ENCODE measurements at places on chromosomes 3 and 15.

DNA sequence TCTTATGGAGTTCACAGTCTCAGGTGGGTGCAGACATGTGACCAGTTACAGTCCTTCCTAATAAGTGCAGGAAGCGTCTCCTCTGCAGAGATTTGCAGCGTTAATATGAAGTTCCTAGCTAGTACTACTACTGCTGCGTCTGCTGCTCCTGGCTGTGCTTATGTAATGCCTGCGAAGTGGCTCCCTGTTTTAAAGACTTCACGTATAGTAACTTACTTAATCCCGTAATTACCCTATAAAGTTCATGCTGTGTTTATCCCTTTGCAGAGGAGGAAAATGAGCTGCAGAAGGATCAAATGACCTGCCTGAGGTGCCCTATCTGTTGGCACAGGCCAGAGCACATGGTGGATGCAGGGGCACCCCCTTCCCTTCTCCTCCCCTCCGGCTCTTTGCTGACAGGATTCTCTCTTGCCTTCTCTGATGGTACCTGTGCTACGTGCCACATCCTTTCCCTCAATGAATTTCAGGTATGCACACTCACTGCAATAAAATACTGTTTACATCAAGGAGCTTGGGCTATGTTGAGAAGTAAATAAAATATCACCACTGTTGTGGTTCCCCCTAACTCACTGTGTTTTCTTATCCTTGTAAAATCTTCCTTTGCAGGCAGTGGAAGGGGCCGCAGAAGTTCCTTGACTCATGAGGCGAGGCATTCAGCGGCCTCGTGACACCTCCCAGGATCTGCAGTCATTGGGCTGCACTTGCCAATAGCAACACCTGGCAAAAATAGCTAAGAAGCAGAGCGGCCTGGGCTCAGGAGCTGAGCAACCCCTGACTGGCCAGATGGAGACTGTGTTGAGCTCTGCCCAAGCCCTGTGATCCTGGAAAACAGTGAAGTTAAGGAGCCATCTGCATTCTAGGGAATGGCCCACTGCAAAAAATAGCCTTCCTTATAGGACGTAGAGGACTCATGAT is 188.9 kb upstream of the ATP10A start:
- peak; percentile 84 for DNase-seq

GRCh38 chr3:20405744-20406143 is 219.7 kb upstream of the SGO1 start:
- DNase-seq = no peak

GRCh38 chr3:189122110-189122509 is 49.7 kb upstream of the TPRG1 start:
- DNase-seq = no peak

- DNase-seq = no peak
These were observed 194.2 kb downstream of the UACA start for GRCh38 chr15:70569091-70569713.

DNA sequence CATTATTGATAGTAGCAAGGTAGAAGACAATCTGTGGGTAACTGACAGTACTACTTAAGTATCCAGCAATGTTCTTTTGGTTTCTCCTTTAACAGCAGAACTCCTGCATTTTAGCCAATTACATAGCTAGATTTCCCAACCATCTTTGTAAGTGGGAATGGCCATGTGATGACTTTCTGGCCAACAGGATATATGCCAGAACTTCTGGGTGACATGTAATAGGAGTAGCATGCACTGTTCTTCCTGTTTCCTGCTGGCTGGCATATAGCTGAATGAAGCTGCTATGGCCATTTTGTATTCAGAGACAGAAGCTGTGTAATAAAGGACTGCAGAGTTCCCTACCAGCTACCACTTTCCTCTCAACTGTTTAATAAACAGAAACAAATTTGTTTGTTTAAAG is 18.0 kb downstream of the SPICE1 start:
- DNase-seq = no peak

- peak; percentile 66 for DNase-seq
These were observed at the start of gene COL8A1 for GRCh38 chr3:99638167-99638948. Gene COL8A1 (plus strand): TSS chr3:99638594. CDS start chr3:99790683, 152,089 bp downstream.

DNA sequence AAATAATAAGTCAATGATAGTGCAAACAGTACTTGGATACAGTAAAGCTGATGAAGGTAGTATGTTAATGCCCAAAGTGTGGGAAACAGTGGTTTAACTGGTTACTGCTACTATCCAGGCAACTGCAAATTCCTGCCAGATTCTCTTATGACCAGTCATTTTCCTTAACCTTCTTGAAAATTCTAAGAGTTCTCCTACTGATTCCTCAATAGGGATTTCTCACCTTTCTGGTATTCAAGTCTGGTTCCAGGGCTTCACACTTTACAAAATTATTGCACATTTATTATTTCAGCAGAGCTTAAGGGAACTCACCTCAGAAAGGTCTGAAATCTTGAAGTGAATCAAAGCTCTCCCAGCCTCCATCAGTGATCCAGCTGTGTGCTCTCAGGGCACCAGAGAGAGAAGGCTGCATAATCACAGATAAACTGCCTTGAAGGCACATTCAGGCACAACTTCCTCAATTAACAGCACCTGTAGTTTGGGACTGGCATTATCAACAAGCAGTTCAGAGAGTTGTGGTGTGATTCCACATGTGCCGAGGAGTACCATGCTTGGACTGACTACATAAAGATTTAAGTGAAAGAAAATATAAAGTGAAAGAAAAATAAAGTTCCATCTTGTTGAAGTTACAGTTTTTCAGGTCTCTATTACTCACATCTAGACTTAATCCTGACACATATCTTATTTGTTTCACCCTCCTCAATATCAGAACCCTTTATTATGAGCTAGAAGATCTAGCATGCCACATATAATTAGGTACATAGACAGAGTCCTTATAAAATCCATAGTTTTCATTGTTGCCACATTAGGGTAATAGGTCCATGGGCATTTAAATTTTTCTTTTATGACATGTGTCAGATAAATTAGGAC is 59.5 kb upstream of the TIPARP start:
- DNase-seq = no peak

DNA sequence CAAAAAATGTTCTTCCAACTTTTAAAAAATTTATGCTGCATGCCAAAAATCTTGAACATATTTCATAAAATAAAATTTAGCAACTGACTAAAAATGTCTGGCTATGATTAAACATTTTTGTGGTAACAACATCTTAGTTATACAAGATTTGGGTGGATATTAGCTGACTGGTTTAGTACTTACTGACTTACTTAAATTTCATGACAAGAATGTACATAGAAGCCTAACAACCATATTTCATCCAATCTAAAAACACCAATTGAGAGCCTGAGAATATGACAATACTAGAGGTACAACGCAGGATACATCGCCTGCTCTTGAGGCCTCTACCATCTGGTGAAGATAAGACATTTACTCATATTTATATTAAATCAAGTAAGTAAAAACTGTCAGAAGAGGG is 34.6 kb downstream of the GNB4 start:
- peak; percentile 24 for DNase-seq

DNA sequence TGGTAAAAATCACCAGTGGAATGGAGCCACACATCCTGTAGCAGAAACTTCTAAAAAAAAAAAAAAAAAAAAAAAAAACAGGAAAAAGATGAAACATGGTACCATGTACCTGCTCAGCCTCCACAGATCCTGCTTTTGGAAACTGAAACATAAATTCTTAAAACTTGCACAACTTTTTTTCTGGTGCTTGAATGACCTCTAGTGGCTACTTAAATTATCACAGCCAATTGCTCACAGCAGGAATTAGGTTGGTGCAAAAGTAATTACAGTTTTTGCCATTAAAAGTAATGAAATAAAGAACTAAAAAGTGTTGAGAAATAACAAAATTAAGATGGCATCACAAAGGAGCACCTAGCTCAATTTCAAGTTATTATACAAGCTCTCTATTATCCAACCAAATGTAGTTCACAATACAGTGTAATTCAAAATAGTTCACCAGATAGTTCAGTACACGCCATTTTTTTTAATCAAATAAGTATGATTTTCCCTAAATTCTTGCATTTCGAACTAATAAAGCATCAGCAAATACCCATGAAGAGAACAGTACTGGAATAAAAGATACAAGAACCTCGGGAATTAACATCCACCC is 80.6 kb downstream of the ULK4 start:
- peak; percentile 46 for DNase-seq

GRCh38 chr15:93362821-93363220 is 273.8 kb upstream of the RGMA start:
- DNase-seq = no peak

DNA sequence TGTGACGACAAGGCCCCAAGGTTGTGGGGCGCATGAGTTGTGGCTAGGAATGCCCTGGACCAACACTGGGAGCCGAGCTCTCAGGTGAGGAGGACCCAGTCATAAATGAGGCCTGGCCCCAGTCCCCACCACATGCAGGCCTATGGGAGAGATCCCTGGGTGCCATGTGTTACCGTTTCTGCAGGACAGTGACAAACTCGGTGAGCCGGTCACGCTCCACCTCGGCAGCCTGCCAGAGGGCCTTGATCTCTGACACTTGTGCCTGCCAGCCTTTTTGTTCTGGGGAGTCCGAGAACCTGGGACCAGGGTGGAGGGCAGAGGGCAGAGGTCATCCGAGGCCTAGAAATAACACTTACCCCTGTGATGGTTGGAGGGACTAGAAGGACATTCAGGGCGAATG is 27.7 kb upstream of the HHATL start:
- no peak for DNase-seq

GRCh38 chr15:72554471-72555425 is 80.6 kb downstream of the ARIH1 start:
- DNase-seq = no peak

DNA sequence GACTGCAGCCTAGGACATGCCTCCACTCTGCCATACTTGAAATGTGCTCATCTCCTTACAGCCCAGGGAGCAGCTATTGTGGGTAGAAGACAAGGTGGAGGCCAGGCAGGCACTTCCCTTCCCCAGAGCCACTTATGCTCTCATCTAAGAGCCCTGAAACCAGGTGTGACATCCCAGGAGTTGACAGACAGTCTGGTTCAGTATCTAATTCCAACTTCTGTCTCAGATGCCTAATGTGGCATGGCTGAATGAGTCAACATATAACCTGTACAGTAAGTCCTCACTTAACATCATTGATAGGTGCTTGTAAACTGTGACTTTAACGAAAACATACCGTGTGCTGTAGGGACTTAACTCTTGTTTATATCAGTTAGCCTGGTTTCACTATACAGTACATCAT is 1.2 kb upstream of the CAPN3 start:
- no peak for DNase-seq

DNA sequence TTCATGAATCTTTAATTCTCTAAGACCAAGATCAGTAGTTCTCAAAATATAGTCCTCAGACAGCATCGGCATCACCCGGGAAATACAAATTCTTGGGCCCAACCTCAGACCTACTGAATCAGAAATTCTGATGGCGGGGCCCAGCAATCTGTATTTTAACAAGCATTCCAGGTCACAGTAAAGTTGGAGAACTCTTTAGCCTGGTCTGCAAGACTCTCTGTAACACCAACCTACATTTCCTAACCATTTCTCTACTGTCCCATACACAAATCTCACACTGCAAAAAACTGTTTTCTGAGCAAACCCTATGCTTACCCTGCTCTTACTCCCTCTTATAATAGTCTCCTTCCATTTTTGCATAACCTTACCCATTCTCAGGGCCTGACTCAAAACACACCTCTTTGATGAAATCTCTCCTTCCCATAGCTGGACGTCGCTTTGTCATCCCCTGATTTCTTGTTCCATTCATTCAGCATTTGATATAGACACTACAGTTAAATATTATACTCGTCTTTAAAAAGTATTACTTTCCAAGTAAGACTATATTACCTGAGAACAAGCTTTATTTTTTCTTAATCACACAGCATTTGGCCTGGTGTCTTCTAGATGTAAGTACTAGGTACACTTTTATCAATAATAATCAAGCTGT is 83.3 kb upstream of the MYO5C start:
- no peak for DNase-seq

DNA sequence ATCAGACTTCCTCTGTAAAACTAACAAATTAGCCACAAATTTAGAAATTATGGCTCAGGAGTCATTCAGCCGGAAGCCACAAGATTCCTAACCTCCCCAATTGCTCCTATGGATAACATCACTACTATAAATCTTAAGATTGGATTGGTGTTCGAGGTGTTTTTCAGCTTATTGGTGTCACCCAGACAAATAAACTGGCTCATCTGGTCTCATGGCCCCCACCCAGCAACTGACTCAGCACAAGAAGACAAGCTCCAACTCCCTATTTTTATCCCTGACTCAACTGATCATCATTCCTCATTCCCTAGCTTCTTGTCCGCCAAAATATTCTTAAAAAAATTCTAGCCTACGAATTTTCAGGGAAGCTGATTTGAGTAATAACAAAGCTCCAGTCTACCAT is 135.1 kb upstream of the STRIT1 start:
- DNase-seq = no peak

DNA sequence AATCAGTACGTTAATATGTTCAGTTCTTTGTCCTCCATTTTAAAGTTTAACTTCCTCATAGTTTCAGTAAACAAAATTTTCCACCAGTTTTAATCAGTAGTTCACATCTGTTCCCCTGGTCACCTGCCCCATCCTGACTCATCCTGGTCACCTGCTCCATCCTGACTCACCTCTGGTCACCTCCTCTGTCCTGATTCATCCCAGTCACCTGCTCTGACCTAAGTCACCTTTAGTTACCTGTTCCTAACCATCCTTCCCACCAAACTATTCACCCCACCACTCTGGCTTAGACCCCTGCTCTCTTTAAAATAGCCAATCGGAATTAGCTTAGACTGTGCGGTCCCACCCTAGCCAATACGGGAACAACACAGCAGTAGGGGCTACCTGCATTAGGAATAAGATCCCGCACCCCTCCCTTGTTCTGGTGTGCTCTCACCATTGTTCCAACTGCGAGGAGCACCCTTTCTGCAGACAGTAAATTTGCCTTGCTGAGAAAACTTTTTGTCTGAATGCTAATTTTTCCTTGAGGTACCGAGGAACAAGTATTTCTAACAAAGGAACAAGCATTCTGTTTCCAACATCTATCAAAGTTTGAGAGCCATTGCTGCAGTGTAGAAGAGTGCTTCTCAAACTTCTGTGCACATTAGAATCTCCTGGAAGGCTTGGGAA is 169.3 kb downstream of the ADAMTS17 start:
- no peak for DNase-seq

DNA sequence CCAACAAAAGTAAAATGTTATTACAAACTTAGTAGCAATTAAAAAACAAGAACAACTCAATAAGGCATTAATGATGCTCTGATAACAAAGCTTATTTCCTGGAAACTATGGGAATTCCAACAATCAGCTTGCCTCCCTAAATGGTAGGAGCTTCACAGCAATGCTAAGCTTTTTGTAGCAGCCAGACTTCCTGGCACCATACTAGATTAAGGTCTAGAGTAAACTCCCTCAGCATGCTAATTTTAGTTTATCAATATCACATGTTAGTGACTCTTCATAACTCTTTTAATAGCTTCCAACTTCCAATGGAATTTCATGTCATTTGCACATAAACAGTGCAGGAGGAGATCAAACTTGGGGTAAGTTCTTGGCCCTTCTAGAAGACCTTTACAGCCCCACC is 782.0 kb downstream of the MCTP2 start:
- DNase-seq = no peak

DNA sequence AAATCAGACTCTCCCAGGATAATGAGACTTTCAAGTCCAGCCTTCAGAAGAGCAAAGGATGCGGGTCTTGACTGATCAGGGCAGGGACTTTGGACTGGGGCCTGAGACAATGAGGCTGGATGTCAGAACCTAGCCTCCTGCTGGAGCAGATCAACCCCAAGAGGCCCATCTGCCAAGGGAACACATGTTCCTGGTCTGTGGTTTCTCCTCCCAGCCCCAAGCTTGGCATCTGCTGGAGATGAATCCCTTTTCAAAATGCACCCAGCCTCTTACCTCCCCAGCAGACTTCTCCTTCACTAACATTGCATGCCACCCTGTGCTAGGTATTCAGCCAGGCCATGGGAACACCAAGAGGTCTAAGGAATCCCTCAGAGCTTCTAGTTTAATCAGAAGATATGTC is 43.7 kb upstream of the MFGE8 start:
- DNase-seq = no peak
